ENCODE measurements at places on chromosomes 6 and 20. TPM values are rescaled to one million over a fixed set of nuclear protein-coding genes. Genes with fewer than 3 reads are reported as not detected.

The TMEM151B gene
- 45.7 TPM for total RNA-seq

The CD24 gene
- total RNA-seq, result 1,434 TPM

The SYCP2L gene
- total RNA-seq, result 5.7 TPM

- no peak for DNase-seq
These were observed 67.3 kb downstream of the KCNB1 start for GRCh38 chr20:49415005-49415667.

DNA sequence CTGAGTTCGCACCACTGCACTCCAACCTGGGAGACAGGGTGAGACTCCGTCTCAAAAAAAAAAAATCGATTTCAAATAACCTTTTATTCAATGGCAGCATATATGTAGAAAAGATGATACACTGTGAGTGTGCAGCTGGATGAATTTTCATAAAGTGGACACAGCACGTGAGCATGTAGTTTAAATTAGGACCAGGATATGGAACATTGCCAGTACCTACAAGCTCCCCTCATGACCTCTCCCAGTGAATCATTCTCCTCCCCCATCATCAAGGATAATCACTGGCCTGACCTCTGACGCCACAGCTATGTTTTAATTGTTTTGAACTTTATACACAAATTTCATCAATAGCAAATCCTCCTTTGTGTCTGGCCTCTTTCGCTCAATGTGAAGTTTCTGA, 53.8 kb upstream of the HDAC2 start:
- DNase-seq, result no peak

The ZNF311 gene
- 6.9 TPM for total RNA-seq

The ADGB gene
- total RNA-seq, result under 0.01 TPM

- no peak for DNase-seq
These were observed 63.8 kb upstream of the TINAG start for GRCh38 chr6:54244430-54244829.

- DNase-seq, result no peak
These were observed 115.6 kb upstream of the PTPN1 start for GRCh38 chr20:50394569-50394968.

The PKIB gene
- total RNA-seq, result 4.1 TPM

DNA sequence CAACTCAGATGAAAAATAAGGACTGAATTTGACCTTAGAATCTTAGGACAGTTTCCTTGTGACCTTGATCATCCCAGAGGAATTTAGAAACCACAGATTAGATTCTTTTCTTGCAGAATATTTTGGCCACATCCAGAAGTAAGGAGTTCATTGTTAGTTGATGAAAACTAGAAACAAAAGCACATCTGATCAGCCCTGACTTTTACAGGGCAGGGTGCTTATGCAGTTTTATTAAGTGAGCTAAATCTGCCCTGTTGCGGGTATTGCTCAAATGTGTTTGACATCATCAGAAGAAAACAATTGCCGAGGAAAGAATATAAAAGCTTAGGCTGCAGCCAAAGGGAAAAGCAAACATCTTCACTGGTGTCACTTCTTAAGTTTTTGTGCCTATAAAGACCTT, 100.8 kb downstream of the MTFR2 start:
- no peak for DNase-seq

The SLC16A10 gene
- total RNA-seq, result 11.0 TPM

DNA sequence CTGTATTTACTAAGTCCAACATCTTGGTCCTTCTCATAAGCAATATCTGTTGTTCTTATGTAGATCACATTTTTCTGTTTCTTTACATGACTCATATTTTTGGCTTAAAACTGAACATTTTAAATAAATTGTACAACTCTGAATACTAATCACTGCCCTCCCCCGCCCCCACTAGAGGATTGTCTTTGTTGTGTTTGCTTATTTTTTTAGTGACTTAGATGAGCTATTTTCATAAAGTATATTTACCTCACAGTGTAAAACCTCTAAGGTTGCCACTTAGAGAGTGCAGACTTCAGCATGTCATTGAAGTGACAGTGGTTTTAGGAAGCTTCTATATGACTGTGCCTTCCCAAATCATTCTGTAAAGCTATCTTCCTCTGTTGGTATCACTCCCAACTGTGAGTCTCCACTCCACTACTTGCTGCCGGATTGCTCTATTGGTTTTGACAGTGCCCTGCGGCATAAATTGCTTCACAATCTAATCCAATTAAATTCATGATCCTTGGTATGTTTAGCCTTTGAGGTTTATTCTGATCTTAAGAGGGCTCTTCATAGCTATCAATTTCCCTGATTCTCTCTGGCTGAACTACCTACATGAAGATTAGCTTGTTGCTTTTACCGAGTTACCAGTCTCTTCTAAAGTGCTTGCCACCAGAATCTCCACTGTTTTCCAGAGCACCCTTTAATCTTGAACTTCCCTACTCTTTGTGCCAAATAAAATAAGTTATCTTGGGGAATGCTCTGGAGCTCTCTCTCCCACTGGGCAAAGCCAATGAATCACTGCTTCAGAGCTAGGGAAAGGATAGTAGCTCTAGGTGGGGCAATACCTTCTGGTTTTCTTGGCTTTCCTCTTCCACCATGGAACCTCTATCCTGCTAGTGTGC, 33.0 kb downstream of the SPTLC3 start:
- no peak for DNase-seq

The BTNL2 gene
- total RNA-seq, result not detected

DNA sequence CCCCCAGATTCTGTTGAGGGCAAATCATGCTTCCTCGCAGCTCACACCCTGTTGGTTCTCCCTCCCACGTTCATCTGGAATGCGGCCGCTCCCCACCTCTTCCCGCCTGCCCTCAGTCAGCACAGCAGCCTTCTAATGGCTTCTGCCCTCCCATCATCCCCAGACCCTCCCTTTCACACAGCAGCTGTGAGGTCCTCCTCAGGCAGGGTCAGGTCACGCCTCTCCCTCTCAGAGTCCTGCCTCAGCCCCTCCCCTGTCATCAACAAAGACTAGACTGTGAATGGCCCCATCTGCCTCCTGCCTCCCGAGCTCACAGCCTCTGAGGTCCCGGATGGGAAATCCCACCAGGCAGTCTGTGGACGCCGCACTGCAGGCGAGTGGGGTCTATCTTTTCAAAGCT, 7.9 kb upstream of the BHLHE23 start:
- no peak for DNase-seq

GRCh38 chr6:150695652-150696051, 96.0 kb downstream of the PLEKHG1 start:
- no peak for DNase-seq

DNA sequence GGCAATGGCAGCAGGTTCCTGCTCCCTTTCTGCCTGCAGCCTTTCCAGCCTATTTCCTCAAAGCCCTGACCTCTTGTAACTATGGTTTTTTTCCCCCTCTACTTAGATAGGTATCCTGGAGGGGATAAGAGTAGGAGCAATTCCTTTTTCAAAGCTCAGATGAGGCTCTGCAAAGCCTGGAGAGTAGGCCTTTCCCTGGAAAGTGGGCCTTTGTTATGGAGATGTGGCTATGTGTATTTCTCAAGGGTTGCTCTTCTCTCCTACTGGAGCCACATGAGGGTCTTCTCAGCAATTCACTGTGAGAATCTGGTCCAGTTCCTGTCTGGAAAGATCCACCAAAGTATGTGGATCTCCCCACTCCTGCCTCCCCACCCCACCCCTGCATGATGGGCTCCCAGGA, 96.0 kb downstream of the DTD1 start:
- DNase-seq, result no peak

DNA sequence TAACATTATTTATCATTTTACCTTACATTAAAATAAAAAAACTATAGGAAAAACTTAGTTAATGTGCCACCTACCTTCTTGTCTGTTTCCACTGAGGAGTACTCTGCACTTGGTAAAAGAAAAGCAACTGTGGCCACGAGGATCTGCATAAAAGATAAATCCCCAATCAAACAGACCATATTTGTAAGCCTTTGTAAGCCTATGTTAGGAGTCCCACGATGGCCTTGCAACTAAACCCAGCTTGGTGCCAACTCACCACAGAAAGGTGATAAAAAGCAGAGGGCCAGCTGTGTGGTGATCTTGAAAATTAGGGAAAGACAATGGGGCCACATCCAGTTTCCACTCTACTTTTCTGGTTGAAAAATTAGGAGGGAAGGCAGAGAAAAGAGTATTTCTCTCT, 156.9 kb downstream of the INSM1 start:
- DNase-seq, result no peak

The EPHA7 gene
- 65.6 TPM for total RNA-seq

The FKBP1C gene
- 0.41 TPM for total RNA-seq

The WFDC5 gene
- not detected for total RNA-seq

- DNase-seq, result no peak
These were observed 125.3 kb upstream of the NOX3 start for GRCh38 chr6:155580904-155581303.

DNA sequence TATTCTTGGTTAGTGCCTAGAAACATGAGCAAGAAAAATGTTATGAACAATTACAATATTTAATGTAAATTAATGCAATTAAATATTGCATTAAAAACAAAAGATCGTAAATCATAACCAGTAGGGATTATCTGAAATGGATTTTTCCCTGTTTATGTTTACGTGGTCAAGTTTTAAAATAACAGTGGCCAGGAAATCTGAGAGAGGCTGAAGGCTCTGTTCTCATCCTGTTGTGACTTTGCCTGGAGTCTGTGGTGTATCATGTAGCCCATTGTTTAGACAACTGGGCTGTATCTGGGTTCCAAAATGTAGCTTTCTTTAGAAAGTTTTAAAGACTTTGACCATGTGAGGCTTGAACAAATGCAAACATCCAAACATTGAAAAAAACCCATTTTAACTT, 2.4 kb downstream of the MYO6 start:
- DNase-seq, result no peak

- DNase-seq, result no peak
These were observed 828.2 kb upstream of the MAP3K7 start for GRCh38 chr6:91415031-91415605.

- no peak for DNase-seq
These were observed 3.3 kb upstream of the ULBP3 start for GRCh38 chr6:150072201-150072600.

DNA sequence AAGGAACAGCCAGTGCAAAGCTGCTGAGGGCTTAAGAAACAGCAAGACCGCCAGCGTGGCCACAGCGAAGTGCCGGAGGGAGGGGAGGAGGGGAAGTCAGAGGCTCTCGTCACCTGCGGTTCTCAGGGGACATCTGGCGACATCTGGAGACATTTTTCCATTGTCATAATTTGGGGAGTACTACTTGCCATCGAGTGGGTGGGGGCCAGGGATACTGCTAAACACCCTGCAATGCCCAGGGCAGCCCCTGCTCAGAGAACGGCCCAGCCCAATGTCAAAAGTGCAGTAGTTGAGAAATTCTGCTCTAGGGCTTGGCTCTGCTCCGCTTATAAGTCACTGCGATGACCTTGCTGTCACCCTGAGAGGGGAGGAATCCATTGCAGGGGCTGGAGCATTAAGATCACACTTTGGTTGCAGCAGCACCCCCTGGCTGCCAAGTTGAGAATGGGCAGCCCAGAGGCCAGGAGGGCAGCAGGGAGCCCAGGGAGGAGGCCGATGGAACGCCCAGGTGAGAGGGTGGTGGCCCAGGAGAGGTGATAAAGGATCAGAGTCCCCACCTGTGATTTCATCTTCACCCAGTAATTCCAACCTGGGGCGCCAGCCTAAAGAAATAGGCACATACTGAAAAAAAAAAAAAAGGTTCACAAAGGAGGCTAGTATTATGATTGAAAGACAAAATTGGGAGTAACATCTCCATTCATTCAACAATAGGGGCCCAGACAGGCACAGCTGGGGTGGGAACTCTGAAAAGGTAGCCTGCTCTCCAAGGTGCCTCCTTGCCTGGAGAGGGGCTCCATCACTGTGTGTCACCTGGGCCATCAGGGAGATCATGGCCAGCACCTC, 218.2 kb downstream of the BMP7 start:
- peak; percentile 26 for DNase-seq

The HCRTR2 gene
- total RNA-seq, result 30.6 TPM

DNA sequence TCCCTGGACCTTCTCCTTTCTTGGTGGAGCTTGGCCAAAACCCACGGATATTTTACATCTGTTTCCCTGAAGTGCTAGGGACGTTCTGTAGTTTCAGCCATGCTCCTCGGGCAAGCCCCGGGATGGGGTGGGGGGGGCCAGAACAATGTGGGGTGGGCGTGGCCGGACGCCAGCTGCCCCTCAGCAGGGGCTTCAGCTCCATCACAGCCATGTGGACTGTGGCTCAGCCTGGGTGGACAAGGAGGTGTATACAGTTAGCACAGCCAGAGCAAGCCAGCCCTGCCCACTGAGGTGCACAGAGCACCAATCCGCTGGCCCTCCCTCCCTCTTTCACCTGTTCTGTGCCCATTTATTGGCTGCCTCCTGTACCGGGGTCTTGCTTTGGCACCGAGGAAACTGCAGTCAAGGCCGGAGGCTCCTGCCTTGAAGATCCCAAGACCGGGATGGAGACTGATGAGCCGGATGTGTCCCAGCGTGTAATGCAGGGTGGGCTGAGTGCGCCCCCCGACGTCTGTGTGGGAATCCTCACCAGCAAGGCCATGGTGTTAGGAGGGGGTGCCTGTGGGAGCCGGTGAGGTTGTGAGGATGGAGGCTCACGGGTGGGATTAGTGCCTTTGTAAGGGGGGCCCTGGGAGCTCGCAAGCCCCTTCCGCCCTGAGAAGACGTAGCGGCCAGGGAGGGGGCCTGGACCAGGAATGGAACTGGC, 28.0 kb downstream of the FRMD1 start:
- DNase-seq, result no peak
